Neural crest cell (in vitro differentiated cells): ENCODE measurements at places on chromosomes 16 and 17. TPM values are rescaled to one million over a fixed set of nuclear protein-coding genes. Genes with fewer than 3 reads are reported as not detected.

RNF227 gene
- total RNA-seq, result 3.6 and 4.0 TPM in 2 replicates

SAMD14 gene
- total RNA-seq, result 26.1 and 28.7 TPM in 2 replicates

ATAD5 gene
- 24.0 and 26.3 TPM in 2 replicates for total RNA-seq

ALOX15B gene
- total RNA-seq, result not detected in 2 replicates

SLFN11 gene
- 17.6 and 20.2 TPM in 2 replicates for total RNA-seq

CCL7 gene
- not detected in 2 replicates for total RNA-seq

GRCh38 chr16:50059669-50060068, 6.1 kb upstream of the HEATR3 start:
- no peaks in the 10 kb centered on the region for H3K27me3 ChIP-seq
- H3K4me3 ChIP-seq, result no peak overlapping the region
- no peaks in the 10 kb centered on the region for H3K4me1 ChIP-seq
- H3K27ac ChIP-seq, result no peak overlapping the region
- no peak for DNase-seq
- H3K36me3 ChIP-seq, result no peaks in the 10 kb centered on the region

DNA sequence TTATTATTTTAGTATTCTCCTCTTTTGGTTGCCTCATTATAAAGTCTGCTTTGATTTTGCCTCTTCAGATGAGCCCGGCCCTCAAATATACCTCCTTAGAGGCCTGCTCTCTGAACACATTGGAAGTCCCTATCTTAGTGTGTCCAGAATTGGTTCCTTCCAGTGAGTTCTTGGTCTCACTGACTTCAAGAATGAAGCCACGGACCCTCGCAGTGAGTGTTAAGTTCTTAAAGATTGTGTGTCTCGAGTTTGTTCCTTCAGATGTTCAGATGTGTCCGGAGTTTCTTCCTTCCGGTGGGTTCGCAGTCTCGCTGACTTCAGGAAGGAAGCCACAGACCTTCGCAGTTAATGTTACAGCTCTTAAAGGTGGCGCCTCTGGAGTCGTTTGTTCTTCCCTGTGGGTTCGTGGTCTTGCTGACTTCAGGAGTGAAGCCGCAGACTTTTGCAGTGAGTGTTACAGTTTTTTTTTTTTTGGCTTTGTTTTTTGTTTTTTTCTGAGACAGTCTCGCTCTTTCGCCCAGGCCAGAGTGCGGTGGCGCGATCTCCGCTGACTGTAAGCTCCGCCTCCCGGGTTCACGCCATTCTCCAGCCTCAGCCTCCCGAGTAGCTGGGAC, 45.8 kb upstream of the NOS2 start:
- no peaks in the 10 kb centered on the region for H3K36me3 ChIP-seq
- H3K27ac ChIP-seq, result peak overlapping the region; percentile 43
- H3K4me3 ChIP-seq, result no peak overlapping the region

DNA sequence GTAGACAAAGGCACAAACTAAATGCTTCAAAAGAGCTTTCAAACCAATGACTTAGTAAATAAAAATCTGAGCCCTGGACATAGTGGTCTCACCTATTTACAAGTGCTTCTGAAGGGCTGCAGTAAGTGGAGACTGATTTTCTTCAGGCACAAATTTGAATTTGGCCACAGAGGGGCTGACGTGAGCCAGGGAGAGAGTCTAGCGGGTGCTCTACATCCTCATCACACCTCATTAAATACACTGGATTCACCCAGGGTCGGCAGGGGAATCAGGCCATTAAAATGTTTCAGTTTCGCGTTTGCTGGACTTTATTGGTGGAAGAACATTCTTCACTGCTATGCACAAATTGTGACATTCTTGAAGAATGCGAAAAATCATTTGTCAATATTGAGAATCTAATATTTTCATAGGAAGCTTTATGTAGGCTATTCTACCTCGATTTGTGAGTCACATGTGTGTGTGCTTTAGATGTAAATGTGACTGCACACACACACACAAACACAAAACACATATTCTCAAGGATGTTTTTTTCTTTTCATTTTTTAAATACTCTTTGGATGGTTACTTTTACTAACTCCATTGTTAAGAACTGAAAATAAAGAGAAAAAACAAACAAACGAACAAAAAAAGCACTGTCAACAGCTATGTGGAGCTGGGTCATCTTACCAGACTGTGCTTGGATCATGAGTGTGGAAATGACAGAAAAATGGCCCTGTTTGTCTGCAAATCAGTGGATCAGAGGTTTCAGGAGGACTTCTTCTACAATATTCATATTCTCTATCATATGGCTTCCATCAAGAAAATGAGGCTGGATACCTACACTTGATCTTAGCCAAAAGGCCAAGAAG, 58.9 kb downstream of the CDH11 start:
- no peak overlapping the region for H3K27ac ChIP-seq
- no peak for DNase-seq
- H3K36me3 ChIP-seq, result peaks cover 3% of the 10 kb centered on the region
- H3K4me3 ChIP-seq, result no peak overlapping the region

GRCh38 chr17:47851764-47852112, 775 bp upstream of the SP6 start:
- no peak overlapping the region for H3K27ac ChIP-seq
- H3K4me1 ChIP-seq, result peaks cover 15% of the 10 kb centered on the region
- DNase-seq, result no peak
- H3K27me3 ChIP-seq, result peaks cover 98% of the 10 kb centered on the region

DNA sequence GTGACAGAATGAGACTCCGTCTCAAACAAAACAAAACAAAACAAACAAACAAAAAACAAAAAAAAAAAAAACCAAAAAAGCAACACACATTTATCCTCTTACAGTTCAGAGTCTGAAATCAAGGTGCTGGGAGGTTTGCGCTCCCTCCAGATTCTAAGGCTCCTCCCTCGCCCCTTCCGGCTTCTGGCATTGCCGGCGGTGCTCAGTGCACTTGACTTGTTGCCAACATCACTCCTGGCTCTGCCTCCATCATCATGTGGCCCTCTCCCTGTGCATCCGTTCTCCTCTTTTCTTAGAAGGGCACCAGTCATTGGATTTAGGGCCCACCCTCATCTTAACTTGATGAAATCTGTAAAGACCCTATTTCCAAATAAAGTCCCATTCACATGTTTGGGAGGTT, 73.8 kb downstream of the RBFOX3 start:
- no peak overlapping the region for H3K27ac ChIP-seq
- no peaks in the 10 kb centered on the region for H3K36me3 ChIP-seq
- no peaks in the 10 kb centered on the region for H3K27me3 ChIP-seq
- DNase-seq, result no peak

GRCh38 chr16:660459-661183, 7.3 kb upstream of the RHOT2 start:
- H3K36me3 ChIP-seq, result no peaks in the 10 kb centered on the region
- DNase-seq, result peak; percentile 75
- peak overlapping the region; percentile 49 for H3K4me3 ChIP-seq
- H3K4me1 ChIP-seq, result peaks cover 6% of the 10 kb centered on the region
- H3K27ac ChIP-seq, result peak overlapping the region; percentile 19

DNA sequence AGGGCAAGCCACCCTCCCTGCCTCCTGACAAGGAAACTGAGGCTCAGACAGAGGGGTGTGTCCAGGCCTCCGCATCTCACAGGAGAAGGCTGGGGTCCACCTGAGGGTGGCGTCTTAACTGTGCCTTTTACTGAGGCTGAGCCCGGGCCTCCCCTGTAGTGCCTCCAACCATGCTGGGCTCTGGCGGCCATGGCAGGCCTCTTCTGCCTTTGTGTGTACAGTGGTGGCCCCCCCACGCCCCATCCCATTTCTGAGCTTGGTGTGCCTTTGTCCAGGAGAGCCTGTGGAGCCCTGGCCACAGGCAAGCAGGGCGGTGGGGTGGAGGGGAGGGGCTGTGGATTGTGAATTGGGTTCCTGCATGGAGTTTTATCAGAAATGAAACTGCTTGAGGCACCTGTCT, 31.2 kb downstream of the MGRN1 start:
- no peak overlapping the region for H3K27ac ChIP-seq
- H3K27me3 ChIP-seq, result no peaks in the 10 kb centered on the region
- H3K4me1 ChIP-seq, result peaks cover under 1% of the 10 kb centered on the region
- no peak overlapping the region for H3K4me3 ChIP-seq
- no peak for DNase-seq

GRCh38 chr16:58366247-58367031, 25.8 kb upstream of the GINS3 start:
- peaks cover 42% of the 10 kb centered on the region for H3K27me3 ChIP-seq
- H3K4me1 ChIP-seq, result no peaks in the 10 kb centered on the region
- DNase-seq, result no peak
- no peak overlapping the region for H3K4me3 ChIP-seq
- no peaks in the 10 kb centered on the region for H3K36me3 ChIP-seq

- DNase-seq, result no peak
- H3K36me3 ChIP-seq, result peaks cover 3% of the 10 kb centered on the region
- peaks cover 5% of the 10 kb centered on the region for H3K4me1 ChIP-seq
- H3K4me3 ChIP-seq, result no peak overlapping the region
Measured at GRCh38 chr17:30391534-30391933, 12.8 kb downstream of the CPD start.

DNA sequence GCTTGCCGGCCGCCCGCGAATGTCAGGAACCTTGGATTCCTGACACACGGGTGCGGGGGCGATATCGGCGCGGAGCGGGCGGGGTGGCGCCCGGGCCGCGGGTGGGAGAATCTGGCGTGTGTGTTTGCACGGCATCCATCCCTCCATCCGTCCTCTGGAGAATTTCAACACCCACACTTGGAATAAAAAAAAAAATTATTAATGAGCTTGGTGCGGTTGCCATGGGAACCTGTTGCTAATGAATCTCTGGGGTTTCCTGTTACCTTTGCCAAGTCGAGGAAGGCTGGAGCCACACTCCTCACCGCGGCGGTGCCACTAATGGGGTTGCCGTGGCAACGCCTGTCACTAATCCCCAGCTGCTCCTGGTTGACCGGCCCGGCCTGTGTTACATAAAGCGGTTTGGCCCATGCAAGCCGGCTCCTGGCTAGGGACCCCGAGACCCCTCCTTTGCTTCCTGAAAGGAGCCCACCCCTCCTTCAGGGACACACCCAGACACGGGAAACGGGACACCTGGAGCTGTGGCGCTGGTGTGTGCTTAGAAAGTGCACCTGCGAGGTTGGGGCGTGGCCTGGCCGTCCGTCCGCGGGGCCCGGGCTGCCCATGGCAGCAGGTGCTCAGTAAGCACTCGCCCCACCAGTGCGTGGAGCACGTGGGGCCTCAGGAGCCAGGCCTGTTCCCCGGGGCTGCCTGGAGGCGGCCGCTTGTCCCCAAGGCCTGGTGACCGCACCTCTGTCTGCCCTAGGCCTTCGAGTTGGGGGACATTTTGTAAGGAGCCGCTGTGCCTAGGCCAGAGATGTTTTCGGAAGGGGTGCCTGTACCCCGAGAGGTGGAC, 14.6 kb downstream of the CACNA1H start:
- H3K4me3 ChIP-seq, result no peak overlapping the region
- no peaks in the 10 kb centered on the region for H3K27me3 ChIP-seq
- H3K27ac ChIP-seq, result no peak overlapping the region
- H3K36me3 ChIP-seq, result no peaks in the 10 kb centered on the region
- no peaks in the 10 kb centered on the region for H3K4me1 ChIP-seq

- H3K36me3 ChIP-seq, result no peaks in the 10 kb centered on the region
- H3K27me3 ChIP-seq, result peaks cover 75% of the 10 kb centered on the region
- H3K4me1 ChIP-seq, result no peaks in the 10 kb centered on the region
- H3K4me3 ChIP-seq, result no peak overlapping the region
- H3K27ac ChIP-seq, result no peak overlapping the region
Measured at GRCh38 chr16:86245351-86245750, 265.0 kb upstream of the FOXF1 start.

DNA sequence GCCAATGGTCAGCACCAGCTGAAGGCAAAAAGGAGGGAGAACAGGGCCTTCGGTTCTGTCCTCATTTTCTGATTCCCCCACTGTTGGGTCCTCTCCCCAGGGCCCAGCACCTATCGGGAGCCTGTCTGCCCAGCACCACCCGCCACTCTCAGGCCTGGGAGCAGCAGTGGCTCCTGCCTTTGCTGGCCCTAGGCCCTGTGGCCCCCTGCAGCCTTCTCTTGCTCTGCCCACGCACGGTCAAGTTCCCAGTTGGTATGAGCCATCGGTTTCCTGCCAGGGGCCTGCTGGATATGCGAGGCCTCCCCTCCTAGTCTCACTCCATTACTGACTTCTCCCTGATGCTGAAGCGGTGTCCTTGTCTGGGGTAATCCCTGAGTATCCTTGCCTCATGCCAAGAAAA, 37.5 kb downstream of the HSBP1 start:
- no peak overlapping the region for H3K4me3 ChIP-seq
- H3K27me3 ChIP-seq, result no peaks in the 10 kb centered on the region
- no peaks in the 10 kb centered on the region for H3K36me3 ChIP-seq
- H3K4me1 ChIP-seq, result peaks cover 44% of the 10 kb centered on the region
- H3K27ac ChIP-seq, result no peak overlapping the region
